ENCODE measurements at places on chromosomes 4 and X.

- no peak for DNase-seq
Observed at GRCh38 chrX:105323928-105324327, 103.4 kb upstream of the TEX13A start.

DNA sequence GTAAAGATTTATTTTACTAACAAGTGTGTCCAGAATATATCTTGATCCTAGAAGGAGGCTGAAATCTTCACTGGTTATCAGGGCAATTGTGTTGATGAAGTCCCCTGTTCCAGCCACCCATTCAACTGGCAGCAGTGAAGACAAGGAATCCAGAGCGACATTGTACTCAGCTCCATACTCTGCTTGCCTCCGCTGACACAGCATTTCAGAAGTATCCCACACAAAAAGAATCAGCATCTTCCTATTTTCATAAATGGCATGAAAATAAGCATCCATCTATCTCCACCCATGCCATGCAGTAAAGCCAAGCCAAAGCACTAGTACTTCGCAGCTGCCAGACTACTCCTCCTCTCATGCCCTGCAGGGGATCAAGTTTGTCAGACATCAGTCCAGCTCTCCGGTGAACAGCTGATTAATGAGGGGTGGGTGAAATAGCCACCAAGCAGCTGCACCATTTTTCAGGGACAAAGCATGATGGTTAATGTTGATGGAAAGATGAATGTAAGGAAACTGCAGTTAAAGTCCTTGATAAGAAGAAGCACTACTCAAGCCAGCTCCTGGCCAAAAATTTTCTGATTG is 54.0 kb downstream of the COL25A1 start:
- no peak for DNase-seq

- DNase-seq, result no peak
Observed at GRCh38 chr4:100295792-100296191, 105.5 kb upstream of the DDIT4L start.

DNA sequence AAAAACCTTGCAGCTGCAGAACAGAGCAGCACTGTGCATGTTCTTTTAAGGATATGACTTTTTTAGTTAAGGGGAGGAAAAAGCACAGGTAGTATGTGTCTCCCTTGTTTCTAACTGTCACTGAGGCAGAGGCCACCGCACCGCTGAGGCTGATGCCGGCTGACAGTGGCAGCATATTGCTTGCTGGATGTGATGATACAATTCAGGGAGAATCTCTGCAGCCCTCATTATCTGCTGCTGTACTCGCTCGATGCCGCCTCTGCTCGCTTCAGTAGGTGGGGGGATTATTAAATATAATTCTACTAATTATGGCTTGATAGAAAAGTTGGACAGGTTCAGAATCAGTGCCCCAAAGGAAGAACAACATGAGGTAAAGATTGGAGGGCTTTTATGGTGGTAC is 378.8 kb upstream of the NOCT start:
- DNase-seq, result no peak
